ENCODE measurements at places on chromosomes 7 and 10.

GRCh38 chr10:112724404-112724991 is 225.5 kb upstream of the TCF7L2 start:
- DNase-seq: no peak

DNA sequence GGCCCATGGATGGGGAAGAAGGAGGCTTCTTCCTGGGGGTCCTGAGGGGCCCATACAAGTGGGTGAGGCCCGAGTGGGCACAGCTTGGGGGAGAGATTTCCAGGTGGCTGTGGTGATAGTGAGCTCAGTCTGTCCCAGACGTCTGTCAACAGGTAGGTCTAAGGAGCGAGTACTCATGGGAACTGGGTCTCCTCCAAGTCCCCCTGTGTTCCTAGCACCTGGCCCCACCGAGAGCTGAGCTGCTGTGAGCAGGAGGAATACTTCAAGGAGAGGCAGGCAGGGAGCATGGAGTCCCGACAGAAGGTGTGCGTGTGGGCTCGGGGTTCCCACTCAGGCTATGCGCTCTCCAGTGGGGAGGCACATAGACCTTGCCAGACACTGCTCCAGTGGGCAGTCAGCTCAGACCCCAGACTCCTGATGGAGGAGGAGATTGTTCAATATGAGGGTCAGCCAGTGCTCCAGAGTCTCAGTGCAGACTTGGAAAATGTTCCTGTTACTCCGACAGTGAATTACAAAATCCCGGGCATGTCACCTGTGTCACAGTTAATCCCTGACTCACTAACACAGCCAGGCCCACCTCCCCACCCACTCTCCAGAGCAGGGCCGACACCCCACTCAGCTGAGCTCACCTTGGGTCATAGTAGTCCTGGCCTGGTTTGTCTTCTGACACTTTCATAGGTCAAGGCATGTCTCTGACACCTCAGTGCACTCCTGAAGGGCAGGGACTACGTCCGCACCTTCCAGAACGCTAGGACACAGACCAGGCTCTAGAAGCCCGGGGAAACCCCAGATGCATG is 28.2 kb upstream of the C10orf53 start:
- no peak for DNase-seq

DNA sequence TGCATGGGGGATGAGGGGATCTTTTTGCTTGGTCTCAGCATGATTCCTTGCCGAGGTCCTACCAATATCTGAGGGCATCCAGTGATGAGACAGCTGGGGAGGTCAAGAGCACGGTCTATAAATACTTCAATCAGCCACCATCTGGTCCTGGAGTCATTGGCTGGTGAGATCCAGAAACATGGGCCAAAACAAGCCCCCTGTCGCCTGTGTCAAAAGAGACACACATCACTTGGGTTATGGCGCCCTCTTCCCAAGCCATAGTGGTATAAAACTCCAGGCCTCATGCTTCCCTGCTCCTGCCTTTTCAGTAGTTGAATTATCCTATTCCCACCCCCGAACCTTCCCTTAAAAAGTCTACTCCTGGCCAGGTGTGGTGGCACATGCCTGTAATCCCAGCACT is 60.9 kb downstream of the SLC35B4 start:
- DNase-seq: no peak

GRCh38 chr10:12191715-12192114 is 4.0 kb downstream of the NUDT5 start:
- no peak for DNase-seq

GRCh38 chr7:134480202-134480601 is 21.3 kb upstream of the AKR1B1 start:
- no peak for DNase-seq

- DNase-seq: no peak
These were observed 247.3 kb upstream of the LRRTM3 start for GRCh38 chr10:66678521-66678920.

GRCh38 chr7:142100634-142101033 is 10.9 kb upstream of the MGAM2 start:
- no peak for DNase-seq

GRCh38 chr10:24307116-24307515 is 98.2 kb downstream of the KIAA1217 start:
- DNase-seq: no peak

DNA sequence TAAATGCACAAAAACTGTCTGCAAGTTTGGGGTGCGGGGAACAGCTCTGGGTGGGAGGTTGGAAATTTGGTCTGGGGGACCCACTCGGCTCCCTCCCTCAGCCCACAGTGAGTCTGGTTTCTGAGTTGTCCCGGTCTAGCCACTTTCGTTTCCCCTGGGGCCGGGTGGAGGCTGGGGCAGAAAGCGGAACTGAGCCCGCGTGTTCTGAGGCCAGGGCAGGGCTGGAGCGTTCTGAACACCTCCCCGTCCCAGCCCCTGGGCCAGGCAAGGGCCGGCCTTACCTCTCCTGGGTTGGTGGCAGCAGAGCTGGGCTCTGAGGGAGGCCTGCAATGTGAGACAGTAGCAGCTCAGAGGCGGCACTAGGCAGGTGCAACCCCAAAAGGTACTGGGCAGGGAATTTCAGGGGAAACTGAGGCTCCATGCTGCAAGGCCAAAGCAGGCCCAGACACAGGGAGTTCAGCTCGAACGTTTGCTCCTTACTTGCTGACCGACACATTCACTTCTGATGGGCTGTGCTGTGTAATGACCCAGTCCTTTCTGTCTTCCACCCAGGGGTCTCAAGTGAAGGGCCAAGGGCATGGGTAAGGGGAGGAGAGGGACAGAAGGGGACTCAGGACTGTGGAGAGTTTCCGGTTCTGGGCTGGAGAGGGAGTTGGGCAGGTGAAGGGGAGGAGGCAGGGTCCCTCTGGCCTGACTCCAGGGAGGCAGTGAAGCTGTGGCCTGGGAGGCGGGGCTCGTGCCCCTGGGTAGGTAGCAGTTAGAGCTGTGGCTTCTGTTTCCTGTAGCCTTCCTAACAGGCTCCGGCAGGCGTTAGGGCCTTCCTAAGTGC is 3.0 kb downstream of the IRF5 start:
- DNase-seq: peak; percentile 82

DNA sequence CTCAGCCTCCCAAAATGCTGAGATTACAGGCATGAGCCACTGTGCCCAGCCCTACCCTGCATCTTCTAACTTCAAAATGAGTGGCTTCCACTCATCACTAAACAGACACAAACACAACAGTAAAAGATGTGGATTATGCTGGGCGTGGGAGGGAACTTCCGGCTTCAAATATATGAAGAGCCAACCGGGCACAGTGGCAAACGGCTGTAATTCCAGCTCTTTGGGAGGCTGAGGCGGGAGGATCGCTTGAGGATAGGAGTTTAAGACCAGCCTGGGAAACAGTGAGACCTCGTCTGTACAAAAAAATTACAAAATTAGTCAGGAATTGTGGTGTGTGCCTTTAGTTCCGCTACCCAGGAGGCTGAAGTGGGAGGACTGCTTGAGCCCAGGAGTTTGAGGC is 92.2 kb upstream of the GNA12 start:
- no peak for DNase-seq

DNA sequence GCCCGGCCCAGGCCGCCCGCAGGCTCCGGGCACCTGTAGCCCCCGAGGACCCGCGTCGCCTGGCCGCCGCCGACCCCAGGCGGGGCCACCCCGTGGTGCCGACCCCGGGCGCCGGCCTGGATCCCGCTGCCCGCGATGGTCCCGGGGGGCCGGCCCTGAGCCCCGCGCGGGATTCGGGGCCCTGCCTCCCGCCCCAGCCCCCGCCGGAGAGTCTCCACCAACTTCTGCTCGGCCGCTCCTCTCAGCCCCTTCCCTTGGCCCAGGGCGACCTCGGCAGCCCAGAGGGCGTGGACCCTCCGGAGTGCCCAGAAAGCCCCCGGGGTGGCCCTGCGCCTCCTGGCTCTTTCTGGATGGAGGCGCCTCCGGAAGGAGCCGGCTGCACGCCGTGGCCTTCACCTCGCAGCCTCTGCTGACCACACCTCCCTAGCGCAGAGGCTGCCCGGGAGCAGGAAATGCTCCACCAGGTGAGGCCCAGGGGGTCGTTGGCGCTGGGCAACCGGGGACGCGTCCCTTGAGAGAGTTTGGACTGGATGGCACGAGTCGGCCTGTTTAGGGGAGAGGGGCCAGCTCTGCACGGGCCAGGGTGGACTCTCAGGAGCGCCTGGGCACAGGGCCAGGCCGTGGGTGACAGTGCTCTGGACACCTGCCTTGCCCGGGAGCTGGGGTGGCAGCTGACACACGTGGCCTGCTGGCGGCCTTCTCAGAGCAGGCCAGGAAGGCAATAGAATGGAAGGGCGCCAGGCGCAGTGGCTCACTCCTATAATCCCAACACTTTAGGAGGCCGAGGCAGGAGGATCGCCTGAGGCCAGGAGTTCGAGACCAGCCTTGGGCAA is 529 bp downstream of the ZNF853 start:
- DNase-seq: no peak

DNA sequence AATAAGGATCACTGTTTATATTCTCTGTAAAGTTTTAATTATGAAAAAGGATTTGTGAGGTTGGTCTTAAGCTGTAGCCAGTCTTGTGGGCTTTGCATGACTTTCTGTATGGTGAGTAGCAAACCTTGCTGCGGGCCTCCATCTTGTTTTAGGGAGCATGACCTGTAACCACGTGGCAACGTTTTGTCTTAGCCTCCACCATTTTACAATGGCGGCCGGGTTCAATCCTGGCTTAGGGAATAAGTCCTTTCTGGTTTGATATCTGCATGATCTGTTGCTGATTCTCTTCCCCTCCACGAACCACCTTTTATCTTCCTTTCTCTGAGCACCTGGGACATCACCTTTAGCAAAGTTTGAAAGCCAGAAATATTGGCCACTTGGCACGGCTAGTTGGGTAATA is 32.5 kb upstream of the OPTN start:
- DNase-seq: no peak

GRCh38 chr10:75613685-75614504 is 182.5 kb downstream of the LRMDA start:
- no peak for DNase-seq

GRCh38 chr10:36573246-36573645 is 552.2 kb upstream of the ANKRD30A start:
- DNase-seq: no peak

DNA sequence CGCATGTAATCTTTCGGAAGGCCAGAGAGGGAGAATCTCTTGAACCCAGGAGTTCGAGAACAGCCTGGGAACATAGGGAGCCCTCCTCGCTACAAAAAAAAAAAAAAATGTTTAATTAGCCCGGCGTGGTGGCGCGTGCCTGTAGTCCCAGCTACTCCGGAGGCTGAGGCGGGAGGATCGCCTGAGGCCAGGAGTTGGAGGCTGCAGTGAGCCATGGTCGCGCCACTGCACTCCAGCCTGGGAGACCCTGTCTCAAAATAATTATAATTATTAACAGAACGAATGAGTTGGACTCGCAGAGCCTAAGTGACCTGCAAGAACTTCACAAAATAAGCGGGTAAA is 794 bp downstream of the PCGF6 start:
- no peak for DNase-seq

DNA sequence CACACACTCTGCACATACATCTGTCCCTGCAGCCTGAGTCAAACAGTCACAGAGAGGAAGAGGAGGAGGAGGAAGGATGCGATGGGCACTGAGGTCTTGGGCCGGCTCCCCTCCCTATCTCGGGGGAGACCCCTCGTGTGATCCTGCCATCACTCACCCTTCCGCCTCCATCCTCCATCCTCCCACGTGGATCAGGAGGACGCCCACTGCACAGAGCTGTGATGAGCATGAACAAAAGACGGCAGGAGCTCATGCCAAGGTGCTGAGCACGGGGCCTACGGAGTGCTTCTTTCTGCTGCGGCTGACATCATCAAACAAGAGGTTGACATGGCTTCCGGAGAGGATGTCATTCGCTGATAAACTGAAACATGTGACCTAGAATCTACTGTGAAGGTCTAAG is 68.0 kb downstream of the DIP2C start:
- DNase-seq: no peak

DNA sequence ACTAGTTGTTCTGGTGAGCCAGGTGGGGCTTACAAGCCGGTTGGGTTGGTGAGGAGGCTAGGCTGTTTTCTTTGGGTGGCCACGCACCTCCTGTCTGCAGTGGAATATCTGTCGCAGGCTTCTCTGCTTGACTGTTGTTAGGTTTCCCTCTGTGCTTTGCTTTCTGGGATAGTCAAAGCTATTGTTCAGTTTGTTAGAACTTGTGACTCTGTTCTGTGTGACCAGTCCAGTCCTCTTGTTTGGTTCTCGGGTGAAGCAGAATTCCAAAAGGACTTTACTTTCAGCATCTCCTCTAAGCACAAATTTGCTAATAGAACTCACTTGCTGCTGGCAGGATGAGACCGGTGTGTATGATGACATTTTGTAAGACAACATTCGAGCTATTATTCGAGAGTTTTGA is 105.3 kb downstream of the CREB5 start:
- DNase-seq: no peak

- no peak for DNase-seq
These were observed 5.0 kb upstream of the STAMBPL1 start for GRCh38 chr10:88875081-88875480.

GRCh38 chr7:122914812-122915211 is 28.6 kb upstream of the CADPS2 start:
- no peak for DNase-seq

DNA sequence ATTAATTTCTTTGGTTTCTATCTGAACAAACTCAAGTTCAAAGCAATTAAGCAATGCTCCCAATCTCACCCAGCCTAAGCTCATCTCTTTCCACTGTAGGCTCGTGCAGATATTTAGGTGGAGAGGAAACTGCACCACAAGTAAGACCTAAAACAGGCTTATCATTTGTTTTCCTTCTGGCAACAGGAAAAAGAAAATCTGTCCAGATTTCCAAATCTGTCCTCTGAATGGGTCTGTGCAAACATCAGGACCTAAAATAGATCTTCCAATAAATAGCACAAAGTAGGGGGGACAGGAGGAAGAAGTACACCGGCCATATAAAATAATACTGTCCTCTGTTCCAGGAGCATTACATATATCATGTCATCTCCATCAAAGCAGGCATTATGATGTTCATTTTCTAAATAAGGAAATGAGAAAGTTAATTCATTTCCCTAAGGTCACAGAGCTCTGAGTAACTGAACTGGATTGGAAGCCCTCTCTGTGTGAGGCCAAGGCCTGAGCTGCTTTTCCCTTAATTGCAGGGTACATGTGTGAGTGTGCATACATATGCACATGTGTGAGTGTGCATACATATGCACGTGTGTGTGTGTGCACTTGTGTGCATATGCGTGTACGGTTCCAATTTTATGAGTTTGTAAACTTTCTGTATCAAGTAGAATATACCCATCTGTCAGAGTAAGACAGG is 92.8 kb upstream of the PARD3 start:
- DNase-seq: no peak

- no peak for DNase-seq
These were observed 30.5 kb downstream of the SHTN1 start for GRCh38 chr10:116974456-116975005.
